ENCODE measurements at places on chromosomes 7 and 10.

- no peak for DNase-seq
Observed at GRCh38 chr10:122435212-122435827, 19.1 kb upstream of the ARMS2 start.

DNA sequence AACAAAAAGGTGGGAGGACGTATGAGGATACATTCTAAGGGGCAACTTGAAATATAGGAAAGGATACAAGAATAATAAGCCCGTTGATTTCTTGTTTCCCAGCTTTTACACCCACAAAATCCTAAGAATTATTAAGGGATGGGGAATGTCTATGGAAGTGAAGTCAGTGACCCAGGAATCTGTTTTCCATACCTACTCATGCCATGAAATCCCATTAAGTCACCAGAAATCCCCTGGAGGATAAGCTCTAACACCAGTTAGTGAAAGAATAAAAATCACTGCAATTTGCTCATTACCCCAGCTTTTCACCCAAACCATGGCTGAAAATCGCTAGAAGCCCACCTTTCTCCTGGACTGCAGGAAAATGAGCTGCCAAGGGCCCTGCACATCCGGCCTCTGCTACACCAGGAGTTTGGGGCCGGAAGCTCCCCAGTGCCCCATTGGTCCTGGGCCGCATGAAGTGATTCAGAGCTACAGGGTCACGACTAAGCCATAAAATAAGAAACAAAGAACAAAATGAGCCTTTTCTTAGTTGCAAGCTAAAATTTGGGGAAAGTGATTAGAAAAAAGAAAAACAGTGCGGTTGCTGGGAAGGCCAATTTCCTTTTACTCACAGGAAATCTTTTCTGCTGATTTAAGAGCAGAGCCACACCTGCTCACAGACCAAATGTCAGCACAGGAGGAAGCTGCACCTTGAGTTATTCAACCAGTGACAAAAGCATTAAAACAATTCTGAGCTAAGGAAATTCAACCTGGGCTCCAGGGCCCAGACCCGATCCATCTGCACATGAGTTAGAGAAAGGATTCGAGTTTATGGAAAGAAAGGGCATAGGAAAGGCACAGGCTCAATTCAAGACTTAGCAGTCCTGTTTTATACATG is 40.3 kb downstream of the HIPK2 start:
- DNase-seq = no peak

- DNase-seq = no peak
Observed at GRCh38 chr7:18234519-18234918, 206.9 kb upstream of the PRPS1L1 start.

GRCh38 chr10:78688230-78688900 is 380.4 kb upstream of the ZMIZ1 start:
- DNase-seq = no peak

GRCh38 chr7:150665089-150665748 is 20.3 kb upstream of the GIMAP2 start:
- DNase-seq = no peak

DNA sequence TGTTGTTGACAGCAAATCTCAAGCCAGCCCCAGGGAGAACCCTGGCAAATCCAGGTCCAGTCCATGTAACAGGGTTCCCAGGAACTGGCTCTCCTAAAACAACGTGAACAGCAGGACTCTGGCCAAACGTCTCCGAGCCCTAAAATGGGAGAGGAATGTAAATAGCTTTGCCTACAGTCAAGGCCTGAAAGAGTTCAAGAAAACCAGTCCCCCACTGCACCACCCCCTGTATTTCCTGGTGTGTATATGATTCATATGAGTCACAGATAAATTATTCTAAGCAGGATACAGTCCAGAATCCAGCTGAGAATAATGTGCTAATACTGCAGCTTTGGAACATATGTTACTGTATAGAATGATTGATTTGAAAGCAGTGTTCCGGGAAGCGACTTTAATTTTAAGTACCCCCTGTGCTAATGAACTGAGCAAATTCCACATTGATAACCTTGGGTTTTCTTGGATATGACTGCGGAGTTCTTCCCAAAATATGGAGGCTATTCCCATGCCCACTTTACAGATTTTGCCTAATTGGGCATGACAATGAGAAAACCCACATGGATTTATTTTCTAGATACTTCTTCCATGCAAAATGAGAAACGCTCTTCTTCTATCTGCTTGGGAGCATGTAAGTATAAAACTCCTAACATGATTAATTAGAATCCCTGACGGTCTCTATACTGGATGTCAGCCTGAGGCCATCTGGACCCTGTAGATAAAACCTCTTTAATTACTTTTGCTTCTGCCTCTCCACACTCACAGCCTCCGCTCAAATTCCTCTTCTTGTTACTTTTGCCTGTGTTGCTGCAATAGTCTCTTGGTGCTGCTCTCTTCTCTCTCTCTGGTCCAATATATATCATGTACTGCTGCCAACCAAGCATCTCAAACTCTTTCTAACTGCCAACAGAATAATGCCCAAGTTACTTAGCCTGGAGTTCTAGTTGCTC is 50.2 kb downstream of the LAMB4 start:
- DNase-seq = peak; percentile 69
